ENCODE measurements at places on chromosomes 1 and 21.

- DNase-seq = no peak
Observed at GRCh38 chr1:51019811-51020210, 49.8 kb downstream of the CDKN2C start.

DNA sequence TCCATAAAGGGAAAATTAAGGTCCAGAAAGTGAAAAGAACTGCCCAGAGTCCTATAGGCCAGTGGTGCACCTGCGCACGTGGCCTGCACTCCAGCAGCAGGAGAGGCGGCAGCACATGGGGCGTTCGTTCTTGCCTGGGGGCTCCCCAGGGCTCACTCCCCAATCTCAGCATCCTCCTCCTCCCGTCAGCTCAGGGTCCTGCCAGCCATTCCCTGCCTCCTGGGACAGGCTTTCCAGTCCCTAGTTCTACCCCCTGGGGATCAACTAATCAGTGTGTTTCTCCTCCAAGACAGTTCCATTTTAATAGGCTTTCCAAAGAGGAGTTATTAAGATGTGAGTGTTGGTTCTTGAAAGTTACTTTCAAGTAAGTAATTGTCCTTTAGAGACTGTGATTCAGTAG lies 1.2 kb upstream of the A3GALT2 start:
- no peak for DNase-seq

GRCh38 chr1:12690156-12690555 lies 25.8 kb upstream of the AADACL3 start:
- no peak for DNase-seq

- no peak for DNase-seq
Observed at GRCh38 chr21:29271927-29272333, 26.8 kb upstream of the BACH1 start.

DNA sequence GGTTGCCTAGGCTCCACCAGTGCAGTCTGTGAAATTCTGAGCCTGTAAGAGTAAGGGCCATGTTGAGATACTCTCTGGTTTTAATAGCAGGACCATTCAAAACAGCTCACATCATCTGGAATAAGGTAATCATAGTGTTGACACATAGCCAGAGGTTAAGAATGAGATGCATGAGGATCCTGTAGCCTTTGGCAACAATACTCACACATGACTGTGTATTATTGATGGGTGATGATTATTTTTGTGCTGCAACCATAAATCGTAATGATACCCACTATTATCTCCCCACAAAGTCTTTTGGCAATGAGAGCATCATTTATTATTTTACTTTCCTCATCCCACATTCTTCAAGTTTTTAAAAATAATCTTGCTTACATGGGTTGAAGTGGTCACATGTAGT lies 35.5 kb downstream of the KCNK2 start:
- DNase-seq = no peak

DNA sequence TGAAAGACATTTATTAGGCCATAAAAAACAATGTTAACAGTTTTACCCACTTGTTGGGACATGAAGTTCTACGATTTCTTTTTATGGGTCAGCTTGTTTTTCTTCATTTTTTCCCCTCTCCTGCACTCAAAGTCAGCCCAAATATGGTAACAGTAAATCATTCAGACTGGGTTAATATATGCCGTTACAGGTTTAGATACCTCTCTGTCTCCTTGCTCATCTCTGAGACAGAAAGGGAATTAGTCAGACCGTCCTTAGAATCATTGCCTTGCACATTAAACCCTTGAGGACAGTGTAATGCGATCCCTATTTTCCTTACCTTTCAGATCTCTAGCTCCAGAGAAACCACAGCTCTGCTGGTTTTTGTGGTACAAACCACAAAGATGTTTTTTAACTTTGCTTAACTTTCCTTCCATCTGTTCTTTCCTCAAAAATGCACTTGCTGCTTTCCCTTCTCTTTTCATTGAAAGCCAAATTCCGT lies 613.3 kb downstream of the PLPP3 start:
- no peak for DNase-seq

DNA sequence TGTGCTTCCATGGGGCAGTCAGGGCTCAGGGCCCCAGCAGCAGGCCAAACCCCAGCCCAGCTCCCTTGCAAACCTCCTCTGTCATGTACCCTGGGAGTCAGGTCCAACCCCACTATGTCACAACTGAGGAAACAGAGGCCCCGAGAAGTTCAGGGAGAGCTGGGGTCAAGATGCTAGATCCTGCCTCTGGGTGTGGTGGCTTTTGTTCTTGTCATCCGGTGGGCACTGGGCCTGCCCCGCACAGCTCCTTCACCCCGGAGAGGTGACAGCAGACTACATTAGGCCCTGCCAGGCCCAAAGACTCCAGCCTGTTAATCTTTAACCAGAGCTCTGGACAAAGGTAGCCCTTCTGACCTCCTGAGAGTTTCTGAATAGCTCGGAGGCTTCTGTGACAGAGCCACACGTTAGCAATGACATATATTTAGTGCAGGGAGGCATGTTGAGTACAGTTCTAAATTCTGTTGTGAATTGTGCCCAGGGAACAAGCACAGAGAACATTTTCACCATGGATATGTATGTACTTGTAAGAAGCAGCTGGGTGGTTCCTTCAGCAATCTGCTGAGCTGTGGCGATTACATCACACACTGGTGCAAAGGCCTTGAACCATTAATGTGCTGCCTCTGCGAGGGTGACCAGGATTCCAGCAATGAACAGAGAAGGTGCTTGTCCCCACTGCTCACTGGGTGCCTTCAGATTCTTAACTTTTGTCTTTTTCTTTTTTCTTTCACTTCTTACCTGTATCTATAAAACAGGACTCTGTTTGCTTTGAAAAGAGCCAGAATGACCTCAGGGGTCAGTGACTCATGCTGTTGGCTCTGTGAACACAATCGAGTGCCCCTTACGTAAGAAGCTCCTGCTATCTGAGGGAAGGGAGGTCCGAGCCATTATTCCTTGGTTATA lies 102.8 kb downstream of the RHOU start:
- DNase-seq = no peak

- DNase-seq = no peak
Observed at GRCh38 chr1:165352442-165353293, 3.8 kb downstream of the LMX1A start.

DNA sequence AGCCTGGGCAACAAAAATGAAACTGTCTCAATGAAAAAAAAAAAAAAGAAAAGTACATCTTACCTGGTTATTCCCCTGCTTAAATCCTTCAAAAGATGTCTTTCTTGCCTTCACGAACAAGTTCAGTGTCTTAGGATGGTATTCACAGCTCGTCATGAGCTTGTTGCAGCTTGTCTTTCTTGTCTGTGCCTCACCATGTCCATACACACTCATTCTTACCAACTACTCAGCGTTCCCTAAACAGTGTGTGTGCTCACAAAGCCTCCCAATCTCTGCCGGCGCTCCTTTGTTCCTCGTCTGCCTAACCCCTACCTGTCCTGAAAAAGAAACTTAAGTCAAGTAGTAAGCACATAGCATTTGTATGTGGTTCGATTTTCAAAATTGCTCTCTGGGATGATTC lies 31.1 kb downstream of the UBE4B start:
- DNase-seq = no peak

- DNase-seq = no peak
Observed at GRCh38 chr1:212614453-212615200, 6.1 kb downstream of the ATF3 start.

- DNase-seq = no peak
Observed at GRCh38 chr1:1989789-1990188, 13.8 kb downstream of the CFAP74 start.

- no peak for DNase-seq
Observed at GRCh38 chr1:47713333-47713953, 275.6 kb downstream of the FOXD2 start.

DNA sequence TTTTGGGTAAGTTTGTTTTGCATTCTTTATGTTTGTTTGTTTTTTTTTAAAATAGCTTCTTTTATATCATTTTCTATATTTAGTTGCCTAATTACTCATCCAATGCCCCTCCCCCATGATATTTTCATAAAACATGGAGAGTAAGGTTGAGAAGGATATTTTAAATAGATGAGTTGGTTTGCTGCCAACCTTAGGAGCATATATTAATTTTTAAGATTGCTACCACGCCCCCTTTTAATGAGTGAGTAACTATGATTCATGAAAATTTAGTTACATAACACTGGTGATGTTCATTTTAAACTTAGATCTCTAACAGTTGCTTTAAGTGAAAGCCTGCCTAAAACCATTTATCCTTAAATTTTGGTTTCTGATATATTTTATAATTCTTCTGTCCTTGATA lies 18.7 kb downstream of the TMEM50A start:
- no peak for DNase-seq

- DNase-seq = no peak
Observed at GRCh38 chr21:15908187-15908586, 178.4 kb downstream of the USP25 start.

- DNase-seq = no peak
Observed at GRCh38 chr1:47793563-47793962, 203.6 kb downstream of the TRABD2B start.

All from stimulated activated CD4-positive, alpha-beta T cell treated with anti-CD3 and anti-CD28 coated beads, Interleukin-12 subunit alpha, Interleukin-12 subunit beta, amount 100 ng/mL, for 24 hours (primary cell).